NCI-H2171 (cell line): ENCODE measurements at places on chromosomes 5 and 9.

DNA sequence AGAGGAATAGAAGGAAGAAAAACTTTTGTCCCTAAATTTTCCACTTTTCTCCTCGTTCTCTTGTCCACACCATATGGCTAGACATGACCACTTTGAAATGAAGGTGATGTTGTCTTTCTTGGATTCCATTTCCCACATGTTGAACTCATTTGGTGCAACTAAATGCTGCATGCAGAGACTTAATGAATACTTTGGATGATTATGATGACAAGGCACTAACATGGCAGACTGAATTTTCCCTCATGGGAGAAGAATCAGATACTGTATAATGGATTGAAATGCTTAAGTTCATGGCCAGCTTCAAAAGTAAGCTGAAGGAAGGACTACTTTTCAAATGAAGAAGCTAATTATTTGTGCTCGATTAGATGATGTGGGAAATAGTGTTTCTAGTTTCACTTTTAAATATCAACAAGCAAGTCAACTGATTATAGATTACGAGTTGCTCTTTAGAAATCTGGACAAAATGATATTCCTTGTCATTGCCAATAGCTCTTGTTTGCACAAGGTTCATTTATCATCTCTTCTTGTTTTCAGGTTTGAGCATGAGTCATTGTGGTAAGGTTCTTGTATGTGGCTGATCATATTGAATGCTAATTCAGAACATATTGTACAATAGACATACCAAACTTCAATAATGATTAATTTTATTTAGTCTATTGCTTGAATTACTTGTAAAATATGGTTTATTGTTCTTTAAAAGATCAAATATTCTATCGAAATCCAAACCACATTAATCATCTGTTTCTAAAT, 501.3 kb upstream of the FTMT start:
- DNase-seq: no peak

DNA sequence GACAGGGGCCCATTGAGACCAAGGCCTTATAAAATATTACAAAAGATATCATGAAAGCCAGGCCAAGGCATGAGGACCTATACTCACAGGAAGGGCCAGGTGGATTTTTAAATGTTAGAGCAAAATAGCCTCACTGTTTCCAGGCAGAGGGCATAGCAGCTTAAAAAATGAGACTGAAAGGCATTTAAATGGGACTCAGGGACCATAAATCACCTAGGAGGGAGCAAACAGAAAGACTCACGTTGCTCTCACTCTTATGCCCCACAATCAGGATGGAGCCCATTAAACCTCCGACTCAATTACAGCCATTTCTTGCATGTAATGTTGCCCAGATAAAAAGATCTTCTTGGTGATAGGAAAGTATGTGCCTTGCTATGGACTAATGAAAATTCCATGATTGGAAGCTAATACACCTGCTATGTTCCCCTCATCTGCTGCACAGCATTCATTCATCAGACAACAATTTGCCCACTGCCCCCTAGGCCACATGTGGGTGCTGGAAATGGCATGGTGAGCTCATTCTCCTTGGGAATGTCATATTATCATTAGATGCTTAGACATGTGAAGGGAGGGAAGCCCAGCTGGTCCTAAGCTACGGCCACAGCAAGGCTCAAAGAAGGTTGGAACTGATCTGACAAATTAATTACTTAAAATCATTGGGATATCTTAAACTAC, 128.6 kb upstream of the GRIA1 start:
- DNase-seq: no peak

DNA sequence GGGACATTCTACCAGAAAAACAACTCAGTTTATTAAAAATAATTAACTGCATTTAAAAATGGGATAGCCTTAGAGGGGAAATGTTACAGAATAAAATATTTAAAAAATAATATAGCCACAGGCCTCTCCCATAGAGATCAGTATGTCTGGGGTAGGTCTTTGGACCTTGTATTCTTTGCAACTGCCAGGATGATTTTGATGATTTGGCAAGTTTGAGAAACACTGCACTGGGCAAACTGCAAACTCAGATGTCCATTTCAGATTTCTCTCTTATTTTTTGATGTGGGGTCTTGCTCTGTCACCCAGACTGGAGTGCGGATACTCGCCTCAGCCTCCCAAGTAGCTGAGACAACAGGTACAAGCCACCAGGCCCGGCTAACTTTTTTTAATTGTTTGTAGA, 24.9 kb upstream of the CCNO start:
- DNase-seq: no peak

DNA sequence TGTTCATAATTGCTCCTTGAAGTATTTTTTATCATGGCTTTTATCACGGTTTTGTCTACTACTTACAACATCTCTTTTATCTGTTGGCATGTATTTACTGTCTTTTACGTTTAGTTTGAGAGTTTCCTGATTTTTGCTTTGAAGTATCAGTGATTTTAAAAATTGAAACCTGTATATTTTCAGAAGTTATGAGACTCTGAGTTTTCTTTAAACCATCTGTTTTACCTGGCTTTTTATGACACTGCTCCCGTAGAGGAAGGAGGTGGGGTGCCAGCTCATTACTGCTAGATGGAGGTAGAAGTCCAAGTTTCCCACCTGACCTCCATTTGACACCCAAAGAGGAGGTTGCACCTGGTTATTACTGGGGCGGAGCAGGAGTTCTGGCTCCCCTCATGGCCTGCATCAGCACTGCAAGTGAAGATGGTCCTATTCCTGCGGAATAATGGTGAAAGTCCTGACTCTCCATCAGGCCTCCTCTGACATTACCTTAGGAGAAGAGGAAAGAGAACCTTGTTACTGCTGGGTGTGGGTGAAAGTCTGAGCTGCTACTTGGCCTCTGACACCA, 10.0 kb upstream of the ZNF131 start:
- peak; percentile 11 for DNase-seq

DNA sequence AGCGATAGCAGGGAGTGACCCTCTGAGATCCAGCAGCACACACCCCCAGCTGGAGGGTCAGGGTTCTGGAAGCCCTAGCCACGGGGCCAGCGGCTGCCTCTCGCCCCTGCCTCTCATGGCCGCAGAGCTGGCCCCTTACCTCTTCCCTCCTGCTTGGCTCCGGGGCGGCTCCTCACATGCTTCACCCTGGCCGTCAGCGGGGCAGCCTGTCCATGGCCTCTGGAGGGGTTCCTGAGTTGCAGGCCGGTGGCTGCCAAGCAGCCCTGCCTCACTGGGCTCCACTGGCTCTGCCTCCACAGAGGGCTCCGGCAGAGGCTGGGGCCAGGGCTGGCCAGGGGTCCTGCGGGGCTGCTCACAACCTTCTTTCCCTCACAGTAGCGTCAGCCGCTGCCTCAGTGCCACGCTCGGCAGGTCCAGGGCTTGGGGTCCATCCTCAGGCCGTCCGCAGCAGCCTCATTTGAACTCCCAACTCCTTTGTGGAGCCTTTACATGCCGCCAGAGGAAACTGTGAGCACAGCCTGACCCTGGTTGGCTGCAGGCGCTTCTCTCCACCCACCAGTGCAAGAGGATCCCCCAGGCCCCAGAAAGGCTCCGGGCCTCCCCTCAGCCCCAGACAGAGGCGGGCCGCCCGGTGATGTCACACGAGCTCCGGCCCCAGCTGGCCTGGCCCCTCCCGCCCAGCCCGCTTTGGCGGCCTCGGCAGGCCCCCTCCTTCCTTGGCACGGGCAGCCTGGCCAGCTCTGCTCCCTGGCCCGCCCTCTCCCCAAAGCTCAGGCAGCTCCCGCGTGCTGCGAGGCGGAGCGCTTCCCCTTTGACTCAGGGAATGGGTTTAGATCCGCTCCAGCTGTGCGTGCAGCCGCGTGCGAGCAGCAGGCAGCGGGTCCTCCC, at the start of gene ANGPTL2:
ANGPTL2 (minus strand) TSS at position 460 of the 888 bp plus-strand sequence. CDS start 13,904 bp downstream, outside the sequence.
- peak; percentile 98 for DNase-seq

DNA sequence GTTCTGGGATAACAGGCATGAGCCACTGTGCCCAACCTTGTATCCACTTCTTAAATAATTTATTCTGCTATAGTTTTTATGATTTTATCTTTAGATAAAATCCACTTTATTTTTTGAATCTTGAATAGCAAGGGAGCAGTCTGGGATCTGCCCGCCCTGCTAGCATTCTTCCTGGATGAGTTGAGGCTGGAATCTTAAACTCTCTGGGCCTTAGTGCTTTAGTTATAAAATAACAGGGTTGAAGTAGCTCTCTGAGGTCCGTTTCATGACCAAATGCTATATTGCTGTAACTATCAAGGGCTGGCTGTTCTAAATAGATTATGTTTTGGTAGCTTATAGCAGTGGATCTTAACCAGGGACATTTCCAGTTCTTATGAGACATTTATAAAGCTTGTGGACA, 20.8 kb downstream of the ACER2 start:
- no peak for DNase-seq

- no peak for DNase-seq
Observed at GRCh38 chr5:142905348-142905747, 135.2 kb downstream of the ARHGAP26 start.

DNA sequence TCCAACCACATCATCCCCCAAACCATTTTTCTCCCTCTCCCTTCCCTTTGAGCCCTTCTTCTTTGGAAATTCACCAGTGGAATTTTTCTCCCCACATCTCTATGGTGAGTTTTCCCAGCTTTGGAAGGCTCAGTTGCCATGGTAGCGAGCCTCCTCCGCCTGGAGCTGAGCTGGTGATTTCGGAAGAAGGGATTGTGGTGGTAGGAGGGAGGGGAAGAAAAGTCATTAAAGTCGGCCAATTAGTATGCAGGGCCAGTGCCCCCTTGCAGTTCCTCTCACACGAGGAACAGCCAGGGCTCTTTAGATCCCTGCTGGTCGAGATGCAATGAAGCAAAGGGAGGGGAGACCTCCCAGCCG, 322.0 kb downstream of the NTRK2 start:
- DNase-seq: no peak

DNA sequence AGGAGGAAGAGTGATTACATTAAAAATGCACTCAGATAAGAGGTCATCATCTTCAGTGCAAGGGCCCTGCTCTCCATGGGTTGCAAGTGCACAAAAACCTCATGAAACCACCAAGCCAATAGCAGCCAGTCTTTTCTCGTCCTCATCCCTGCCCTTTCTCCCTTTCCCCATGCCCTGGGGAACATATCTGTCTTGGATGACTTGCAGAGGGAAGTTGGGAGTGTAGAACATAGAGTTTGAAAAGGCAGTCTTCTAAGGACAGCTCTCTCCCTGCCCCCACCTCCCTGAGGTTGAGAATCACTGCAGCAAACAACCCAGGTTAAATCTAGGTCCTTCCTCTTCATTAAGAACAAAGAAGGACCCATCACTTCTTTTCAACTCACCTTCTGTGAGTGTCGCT, 22.0 kb downstream of the DDX31 start:
- no peak for DNase-seq

DNA sequence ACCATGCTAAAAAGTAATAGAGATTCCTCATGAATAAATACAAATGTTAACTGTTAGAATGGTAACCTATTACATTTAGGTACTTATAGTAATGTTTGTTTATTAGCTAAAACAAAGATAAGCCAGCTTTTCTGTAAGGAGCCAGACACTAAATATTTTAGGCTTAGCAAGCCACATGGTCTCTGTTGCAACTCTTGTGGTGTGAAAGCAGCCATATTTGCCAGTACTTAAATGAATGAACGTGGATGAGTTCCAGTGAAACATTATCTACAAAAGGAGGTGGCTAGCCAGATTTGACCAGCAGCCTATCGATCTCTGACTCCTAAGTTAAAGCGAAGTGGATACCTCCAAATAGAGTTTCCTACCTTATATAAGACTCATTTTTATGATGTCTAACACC, 331.6 kb downstream of the CDH12 start:
- DNase-seq: no peak

- no peak for DNase-seq
Observed at GRCh38 chr5:74665816-74666215, 19.2 kb upstream of the HEXB start.

DNA sequence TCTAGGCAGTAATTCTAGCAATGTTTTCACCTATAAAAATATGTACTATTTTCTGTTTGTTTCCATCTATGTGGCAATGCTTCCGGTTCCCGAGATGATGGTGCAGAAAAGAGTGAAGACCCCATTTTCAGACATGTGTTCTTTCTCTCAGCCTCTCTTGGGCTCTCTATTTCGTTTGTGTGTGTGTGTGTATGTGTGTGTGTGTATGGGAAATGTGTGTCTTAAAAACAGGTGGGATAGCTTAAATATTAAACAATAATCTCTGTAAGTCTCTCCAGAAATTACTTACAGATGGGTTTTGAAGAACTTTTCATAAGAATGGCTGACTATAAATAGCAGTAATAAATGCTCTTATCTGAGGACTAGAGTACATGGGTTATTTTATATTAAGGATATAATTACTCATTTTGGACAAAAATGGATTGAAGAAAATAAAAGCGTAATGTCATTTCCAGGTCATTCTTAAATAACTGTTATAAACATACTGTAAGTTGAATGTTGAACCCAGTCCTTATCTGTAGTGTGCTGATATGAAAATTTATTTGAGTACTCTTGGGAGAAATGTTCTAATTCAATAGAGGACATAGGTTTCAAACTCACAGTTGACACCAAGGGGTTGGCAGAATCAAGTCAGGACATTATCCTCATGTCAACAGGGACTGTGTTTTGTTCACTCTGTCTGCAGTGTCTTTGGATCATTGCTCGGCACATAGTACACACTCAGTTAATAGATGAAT, 31.1 kb downstream of the PCSK5 start:
- no peak for DNase-seq
